IPS-NIHi11 (cell line): ENCODE measurements at places on chromosomes 3 and 15.

- DNase-seq: no peak
These were observed 375.9 kb upstream of the NAALADL2 start for GRCh38 chr3:174483254-174483653.

- no peak for DNase-seq
These were observed 619.9 kb downstream of the FOXP1 start for GRCh38 chr3:70963431-70964275.

GRCh38 chr3:130941793-130942192 lies 47.9 kb downstream of the ATP2C1 start:
- no peak for DNase-seq

DNA sequence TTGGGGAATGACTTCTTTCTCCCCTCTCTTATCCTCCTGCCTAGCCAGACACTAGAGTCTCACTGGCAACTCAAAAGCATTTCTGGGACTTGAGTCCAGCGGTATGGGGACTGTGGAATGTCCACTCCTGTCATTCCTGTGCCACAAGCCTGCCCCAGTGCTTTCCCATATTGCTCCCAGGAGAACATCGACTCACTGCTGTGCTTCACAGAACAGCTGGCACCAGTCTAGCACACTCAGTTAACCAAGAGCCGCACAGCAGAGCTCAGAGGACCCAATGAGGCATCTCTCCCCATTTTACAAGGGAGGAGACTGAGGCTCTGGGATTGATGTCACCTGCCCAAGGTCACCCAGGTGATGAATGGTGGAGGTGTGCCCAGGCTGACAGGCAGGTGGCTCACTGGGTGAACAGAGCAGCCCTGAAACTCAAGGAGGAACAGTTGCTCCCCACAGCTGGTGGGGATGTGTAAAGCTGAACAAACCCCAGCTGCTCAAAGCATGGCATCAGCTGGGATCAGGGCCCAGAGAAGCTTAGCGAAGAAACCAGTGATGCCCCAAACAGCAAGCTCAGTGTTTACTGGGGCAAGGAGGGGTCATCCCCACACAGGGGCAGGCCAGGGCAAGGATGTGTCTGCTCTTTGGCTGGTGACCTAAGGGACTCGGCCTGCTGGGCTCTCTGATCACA lies 35.4 kb upstream of the DUSP7 start:
- no peak for DNase-seq

- no peak for DNase-seq
These were observed 257.1 kb upstream of the TRIM42 start for GRCh38 chr3:140420621-140421357.

DNA sequence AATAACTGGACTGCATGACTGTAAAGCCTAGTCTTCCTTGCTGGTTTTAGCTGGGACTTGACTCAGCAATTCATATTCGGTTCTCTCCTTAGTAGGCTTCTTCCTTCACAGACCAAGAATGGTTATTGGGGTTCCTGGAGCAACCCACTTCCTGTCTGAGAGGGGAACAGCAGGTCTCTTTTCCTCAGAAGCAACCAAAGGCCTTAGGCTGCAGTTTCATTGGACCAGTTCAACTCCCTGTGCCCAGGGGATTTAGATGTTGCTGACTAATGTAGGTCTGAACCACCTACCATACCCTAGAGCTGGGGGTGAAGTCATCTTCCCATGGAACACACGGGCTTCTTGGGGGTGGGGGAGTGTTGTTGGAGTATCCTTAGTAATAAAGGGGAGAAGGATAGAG lies 84.0 kb upstream of the SKOR1 start:
- no peak for DNase-seq

GRCh38 chr3:152745646-152746045 lies 89.3 kb upstream of the P2RY1 start:
- DNase-seq: peak; percentile 7

GRCh38 chr15:71364117-71364584 lies 248.9 kb downstream of the THSD4 start:
- no peak for DNase-seq

DNA sequence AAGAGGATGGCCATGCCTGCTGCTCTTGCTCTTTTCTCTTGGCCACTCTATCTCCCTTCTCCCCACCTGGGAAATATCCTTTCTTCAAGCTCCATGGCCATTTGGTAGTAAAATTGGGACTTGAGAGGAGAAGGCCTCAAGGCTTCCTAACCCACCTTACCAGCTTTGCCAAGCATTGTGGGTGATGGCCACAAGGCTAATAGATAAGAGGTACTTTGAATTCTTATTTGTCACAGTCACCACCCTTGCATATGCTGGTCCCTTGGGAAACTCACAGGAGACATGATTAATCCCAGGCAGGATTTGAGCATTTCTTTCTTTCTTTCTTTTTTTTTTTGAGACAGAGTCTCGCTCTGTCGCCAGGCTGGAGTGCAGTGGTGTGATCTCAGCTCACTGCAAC lies 37.2 kb downstream of the B3GNT5 start:
- no peak for DNase-seq

DNA sequence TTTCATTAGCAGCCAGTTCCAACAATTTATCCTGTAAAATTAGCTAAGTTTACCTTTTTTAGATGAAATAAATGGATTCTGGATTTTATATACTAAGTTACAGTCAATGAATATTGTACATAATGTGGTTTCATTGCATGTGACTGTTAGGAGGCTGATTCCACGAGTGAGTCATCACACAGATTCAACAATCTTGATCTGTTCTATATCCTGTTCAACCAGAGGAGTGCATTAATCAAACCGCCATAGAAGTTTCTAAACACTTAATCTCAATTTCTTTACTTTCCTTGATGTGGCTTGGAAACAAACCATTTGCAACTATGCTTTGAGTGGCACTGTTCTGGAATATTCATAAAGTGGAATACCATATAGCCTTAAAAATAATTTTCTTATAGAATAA lies 15.3 kb downstream of the DNAJC13 start:
- no peak for DNase-seq

DNA sequence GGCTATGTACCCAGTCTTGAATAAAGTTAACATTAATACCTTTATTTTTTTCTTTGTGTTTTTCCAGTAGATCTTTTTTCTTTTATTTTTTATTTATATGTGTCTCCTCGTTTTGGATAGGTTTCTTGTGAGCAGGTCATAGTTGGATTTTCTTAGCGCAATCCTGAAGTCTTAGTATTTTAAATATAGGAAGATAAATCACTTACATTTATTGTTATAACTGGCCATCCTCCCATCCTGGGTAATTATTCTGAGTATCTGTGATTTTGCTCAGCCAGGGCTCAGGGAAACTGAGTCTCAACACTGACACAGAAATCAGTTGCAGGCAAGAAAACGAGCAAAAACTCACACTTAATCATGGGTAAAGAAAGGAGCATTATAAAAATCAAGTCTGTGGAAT lies 11.6 kb upstream of the SLCO3A1 start:
- DNase-seq: no peak

- DNase-seq: no peak
These were observed 77.0 kb downstream of the LPP start for GRCh38 chr3:188230962-188231361.

- DNase-seq: no peak
These were observed 12.8 kb upstream of the CRBN start for GRCh38 chr3:3192286-3192675.

- no peak for DNase-seq
These were observed 1101.9 kb downstream of the ROBO1 start for GRCh38 chr3:78665776-78666469.

DNA sequence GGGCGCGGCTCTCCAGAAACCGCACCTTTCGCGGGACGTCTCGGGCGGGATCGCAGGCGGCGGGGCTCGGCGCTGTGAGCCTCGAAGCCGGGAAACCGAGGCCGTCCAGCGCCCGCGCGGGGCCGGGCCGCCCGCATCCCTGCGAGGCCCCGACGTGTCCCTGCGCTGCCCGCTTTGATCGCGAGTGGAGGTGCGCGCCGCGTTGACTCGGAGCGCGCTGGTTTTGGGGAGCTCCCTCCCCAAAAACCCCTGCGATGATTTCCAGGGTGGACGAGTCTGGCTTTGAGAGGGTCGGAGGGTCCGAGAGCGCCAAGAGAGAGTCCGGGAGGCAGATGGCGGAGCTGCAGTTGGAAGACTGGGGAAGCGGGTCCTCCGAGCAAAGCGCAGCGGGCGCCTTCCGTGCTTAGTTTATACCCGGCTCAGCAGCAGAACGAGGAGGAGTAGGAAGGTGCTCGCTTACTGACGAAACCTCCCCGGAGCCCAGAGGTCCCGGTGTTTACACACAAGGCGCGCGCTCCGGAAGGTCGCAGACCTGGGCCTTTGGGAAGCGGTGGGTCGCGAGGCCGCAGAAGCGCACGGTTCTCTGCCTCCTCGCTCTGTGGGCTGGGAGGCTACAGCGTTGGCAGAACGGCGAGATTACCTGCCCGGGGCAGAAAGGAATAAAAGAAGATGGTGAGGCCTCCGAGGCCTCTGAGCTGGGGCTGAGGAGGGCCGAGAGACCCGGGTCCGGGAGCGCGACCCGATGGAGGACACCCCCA lies 687 bp downstream of the ALDH1A3 start:
- DNase-seq: peak; percentile 53

DNA sequence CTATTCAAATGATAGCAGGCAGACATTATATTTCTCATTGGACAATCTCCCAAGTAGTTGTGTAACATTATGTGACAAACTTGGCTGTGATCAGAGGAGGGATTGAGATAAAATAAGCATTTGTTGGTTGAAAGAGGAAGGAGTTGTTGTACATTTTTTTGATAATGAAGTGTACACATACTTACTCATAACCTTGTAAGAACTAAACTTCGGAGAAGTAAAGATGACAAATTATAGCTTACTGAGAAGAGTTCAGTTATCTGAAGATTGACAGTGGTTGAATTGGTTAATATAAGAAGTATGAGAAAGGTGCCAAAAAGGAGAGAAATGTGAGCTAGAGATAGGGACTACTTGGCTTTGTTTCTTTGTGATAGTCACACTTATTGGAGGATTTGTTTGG lies 32.6 kb downstream of the STT3B start:
- no peak for DNase-seq

- peak; percentile 42 for DNase-seq
These were observed 18.3 kb downstream of the NOX5 start for GRCh38 chr15:69032703-69033373.

- DNase-seq: peak; percentile 50
These were observed at the start of gene CD200 for GRCh38 chr3:112333002-112333380. CD200 (plus strand) TSS chr3:112333156; CDS start chr3:112333213, 57 bp downstream.

GRCh38 chr15:62591842-62592838 lies 427.1 kb upstream of the C2CD4B start:
- DNase-seq: no peak

GRCh38 chr3:152272771-152273242 lies 4.1 kb downstream of the MBNL1 start:
- no peak for DNase-seq

- no peak for DNase-seq
These were observed 15.7 kb downstream of the CHST13 start for GRCh38 chr3:126539558-126540250.

DNA sequence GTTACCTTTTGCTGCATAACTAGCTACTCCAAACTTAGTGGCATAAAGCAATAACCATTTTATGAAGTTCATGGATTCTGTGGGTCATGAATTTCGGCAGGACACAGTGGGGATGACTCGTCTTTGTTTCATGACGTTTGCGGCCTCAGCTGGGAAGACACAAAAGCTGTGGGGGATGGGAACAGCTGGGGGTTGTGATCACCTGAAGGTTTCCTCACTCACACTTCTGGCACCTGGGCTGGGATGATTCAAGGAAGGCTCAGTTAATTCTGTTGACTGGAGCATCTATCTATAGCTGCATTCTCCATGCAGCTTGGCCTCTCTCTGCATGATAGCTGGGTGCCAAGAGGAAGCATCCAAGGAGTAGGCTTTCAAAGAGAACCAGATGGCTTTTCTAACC lies 332.8 kb downstream of the ULK4 start:
- DNase-seq: peak; percentile 21

- no peak for DNase-seq
These were observed 38.4 kb downstream of the SLCO3A1 start for GRCh38 chr15:91891788-91892345.

GRCh38 chr15:26179906-26180305 lies 316.8 kb upstream of the ATP10A start:
- DNase-seq: peak; percentile 70

DNA sequence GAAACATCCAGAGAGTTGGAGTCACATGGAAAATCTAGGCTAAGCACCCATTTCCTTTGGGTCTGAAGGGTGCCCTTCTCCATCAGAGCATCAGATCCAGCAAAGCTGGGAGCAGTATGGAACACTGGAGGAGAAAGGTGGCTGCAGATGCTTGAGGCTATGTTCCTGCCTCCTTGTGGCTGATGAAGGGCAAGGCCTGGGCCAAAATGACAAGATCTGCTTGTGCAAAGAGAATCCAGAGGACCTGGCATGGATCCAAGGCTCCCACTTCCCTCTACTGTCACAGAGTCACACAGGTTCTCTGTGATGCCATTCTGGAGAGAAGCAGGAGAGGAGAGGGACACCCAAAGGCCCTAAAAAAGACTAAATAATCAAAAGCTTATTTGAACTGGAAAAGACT lies 9.2 kb upstream of the ATP8B4 start:
- no peak for DNase-seq

GRCh38 chr3:99458013-99458412 lies 180.4 kb upstream of the COL8A1 start:
- DNase-seq: no peak

- no peak for DNase-seq
These were observed 41.5 kb upstream of the RBMS3 start for GRCh38 chr3:29239376-29239775.

DNA sequence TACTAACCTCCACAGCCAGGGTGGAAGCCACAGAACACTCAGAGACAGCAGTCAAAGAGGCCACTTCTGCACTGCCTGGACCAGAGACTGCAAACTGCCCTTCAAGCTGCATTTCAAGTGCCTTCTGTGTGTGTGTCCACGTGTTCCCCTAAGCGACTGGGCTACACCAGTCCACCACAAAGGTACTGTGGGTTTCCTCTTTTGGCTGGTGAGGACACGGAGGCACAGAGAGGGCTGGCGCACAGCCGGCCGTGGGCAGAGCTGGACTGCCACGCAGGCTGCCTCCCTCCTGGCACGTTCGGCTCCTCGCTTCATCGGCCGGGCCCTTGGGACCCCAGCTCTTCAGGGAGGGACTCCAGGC lies 60.9 kb downstream of the MGLL start:
- no peak for DNase-seq

- DNase-seq: no peak
These were observed 26.5 kb downstream of the RFTN1 start for GRCh38 chr3:16486951-16487480.

- no peak for DNase-seq
These were observed 784.6 kb upstream of the ALCAM start for GRCh38 chr3:104582092-104582491.

DNA sequence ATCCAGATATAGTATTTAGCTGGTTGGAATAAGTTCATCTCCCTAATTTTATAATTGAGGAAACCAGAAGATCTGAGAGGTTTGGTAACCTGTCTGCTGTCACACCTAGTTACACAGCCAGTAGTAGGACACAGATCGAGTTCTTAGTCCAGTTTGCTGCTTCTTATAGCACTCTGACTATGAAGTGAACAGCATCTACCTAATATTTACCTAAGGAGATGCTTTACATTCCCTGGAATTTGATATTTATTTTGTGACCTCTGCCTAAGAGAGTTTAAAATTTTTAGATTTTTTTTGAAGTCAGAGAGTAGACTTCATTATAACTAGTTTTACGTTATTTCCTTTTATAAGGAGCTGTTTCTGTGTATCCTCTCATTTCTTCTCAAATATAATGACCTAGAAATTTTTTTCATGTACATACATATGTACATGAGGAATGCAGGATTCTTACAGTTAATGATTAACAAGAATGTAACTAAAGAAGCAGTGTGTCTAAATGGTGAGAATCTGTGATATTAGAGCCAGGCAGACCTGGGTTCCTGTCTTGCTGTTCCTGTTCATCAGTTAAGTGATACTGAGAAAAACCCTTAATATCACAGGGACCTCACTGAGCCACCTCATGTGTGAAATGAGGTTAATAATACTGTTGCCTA lies 4.3 kb downstream of the ARHGEF26 start:
- DNase-seq: no peak

GRCh38 chr15:73887481-73887880 lies 14.1 kb downstream of the TBC1D21 start:
- no peak for DNase-seq
